HTR-8/SVneo (cell line): ENCODE measurements at places on chromosomes 2 and 18.
A peak's percentile ranks its signal among the peaks of the same experiment; 100 is the strongest.

DNA sequence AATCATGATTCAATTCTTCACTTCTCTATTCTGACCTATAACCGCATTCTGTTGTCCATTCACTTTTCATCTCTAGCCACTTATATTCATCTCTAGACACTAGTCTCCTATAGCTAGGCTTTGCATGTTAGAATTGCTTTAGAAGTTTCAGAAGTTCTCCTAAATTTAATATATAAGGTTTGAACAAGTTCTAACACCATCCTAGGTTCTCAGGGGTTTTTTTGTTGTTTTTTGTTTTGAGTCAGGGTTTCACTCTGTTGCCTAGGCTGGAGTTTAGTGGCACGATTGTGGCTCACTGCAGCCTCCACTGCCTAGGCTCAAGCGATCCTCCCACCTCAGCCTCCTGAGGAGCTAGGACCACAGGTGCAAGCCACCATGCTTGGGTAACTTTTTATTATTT is 19.9 kb downstream of the WDSUB1 start:
- no peak for DNase-seq

GRCh38 chr2:221289389-221289788 is 282.7 kb downstream of the EPHA4 start:
- no peak for DNase-seq

GRCh38 chr18:32019251-32019948 is 775 bp downstream of the RNF125 start:
- peak; percentile 2 for DNase-seq

GRCh38 chr2:149781263-149781808 is 193.8 kb upstream of the MMADHC start:
- no peak for DNase-seq

DNA sequence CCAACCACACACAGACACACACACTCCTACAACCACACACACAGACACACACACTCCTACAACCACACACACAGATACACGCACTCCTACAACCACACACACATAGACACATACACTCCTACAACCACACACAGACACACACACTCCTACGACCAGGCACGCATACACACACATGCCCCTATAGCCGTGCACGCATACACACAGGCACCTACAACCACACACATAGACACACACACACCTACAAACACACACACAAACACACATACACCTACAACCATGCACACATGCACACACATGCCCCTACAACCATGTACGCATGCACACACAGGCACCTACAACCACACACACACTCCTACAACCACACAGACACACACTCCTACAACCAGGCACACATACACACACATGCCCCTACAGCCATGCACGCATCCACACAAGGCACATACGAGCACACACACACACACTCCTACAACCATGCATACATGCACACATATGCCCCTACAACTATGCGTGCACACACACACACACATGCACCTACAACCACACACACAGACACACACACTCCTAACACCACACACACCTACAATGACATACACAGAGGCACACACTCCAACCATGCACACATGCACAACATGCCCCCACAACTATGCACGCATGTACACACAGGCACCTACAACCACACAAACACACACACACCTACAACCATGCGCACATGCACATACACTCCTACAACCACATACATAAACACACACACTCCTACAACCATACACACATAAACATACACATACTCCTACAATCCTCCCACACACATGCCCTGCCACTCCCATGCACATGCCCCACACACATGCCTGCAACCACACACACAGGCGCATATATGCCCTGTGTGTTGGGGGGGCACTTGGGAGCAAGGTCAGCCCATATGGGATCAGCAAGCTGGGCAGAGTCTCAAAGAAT is 19.1 kb upstream of the TEX51 start:
- no peak for DNase-seq

DNA sequence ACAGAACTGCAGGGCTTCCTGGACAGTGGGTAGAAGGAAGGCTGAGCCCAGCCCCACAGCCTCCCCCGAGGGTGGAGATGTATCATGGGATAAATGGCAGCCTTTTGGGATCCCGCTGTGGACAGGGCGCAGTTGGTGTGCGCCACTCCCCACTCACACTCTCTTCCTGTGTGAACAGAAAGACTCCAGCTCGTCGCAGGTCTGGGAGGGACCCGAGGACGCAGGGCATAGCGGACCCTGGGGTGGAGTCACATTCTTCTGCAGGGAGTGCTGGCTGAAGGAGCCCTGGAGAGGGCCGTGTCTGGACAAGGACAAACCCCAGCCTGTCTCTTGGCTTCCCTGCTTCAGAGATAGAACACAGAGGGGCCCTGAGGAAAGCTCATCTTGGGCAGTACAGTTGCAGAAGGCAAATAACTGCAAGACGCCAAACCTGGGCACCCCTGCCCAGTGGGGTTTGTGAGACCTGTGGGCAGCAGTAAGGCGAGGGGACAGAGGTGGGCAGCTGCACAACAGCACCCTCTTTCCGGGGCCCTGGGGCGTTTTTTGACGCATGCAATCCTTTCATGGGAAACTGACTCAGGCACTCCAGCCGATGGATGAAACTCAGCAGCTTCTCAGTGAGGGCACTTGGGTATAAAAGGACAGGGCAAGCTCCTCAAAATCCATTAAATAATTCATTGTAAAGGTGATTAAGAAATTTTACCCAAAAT is 101.9 kb downstream of the USP40 start:
- DNase-seq, result no peak

GRCh38 chr2:241140445-241140840 is 8.8 kb downstream of the PASK start:
- no peak for DNase-seq

DNA sequence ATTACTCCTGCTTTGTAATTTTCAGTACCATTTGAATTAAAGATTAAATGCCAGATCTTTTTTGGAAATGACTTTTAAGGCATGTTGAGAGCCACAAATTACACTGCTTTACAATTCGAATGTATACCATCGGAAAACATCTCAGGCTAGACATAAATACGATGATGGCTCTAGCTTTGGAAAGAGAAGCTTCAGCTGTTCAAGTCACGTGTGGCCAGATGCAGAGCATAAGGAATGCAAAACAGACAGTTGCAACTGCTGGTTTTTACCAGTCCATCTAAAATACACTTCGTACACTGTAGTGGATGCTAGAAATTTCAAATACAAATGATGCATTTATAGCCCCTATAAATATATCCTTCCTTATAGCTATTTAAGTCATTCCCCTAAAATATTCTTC is 8.0 kb downstream of the ZNF516 start:
- DNase-seq, result no peak

DNA sequence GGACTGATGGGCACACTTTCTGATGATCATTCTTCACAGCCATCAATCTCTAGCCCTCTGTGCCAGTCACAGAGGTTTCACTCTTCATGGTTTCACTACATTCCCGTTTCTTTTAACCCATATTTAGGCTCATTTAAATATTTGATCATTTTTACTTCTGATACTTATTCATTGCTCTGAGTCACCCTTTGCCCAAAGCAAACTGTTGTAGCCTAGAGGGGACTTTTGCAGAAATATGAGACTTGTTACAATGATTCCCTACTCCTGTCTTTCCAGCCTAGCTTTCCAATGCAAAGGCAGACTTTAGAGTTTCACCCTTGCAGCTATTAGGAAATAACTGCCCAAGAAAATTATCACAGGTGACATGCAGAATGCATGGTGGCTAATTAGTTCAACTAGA is 444.2 kb downstream of the PTPRM start:
- DNase-seq, result no peak

DNA sequence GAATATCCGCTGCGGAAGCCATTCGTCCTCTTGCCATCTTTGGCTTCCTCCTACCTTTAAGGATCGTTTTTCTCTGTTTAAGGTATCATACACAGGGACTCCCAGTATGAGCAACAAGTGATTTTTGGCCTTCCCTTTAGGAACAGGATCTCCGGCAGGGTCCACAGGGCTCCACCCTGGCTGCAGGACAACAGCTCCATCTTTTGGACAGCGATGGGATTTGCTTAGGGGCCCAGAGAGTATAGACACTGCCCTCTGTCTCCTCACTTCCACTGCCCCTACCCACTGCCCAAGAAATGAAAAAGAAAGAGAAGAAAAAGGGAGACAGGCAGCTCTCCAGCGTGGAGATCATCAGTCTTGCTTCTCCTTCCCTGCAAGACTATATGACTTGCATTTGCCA is 224.5 kb downstream of the UXS1 start:
- DNase-seq, result no peak

- peak; percentile 56 for DNase-seq
Measured at GRCh38 chr18:63237881-63238692, 81.5 kb downstream of the BCL2 start.

DNA sequence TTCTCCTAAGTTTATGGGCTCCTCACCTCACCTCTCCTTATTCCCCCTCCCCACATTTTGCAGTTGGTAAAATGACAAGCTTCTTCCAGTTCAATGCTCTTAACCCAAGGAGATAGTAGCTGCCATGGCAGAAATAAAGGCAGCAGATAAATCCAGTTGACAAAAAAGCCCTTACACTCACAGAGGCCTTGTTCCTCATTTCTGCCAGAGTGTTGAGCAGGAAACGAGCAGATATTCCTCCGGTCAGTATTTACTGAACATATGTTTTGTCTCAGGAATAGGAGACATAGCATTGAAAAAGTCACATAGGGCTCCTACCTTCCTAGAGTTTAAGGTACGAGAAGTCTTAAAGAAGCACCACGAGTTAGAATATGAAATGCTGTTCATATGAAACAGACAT is 493.7 kb upstream of the TNP1 start:
- DNase-seq, result no peak

- DNase-seq, result no peak
Measured at GRCh38 chr2:176317199-176317598, 48.0 kb downstream of the MTX2 start.

GRCh38 chr2:30098266-30099005 is 48.4 kb upstream of the YPEL5 start:
- no peak for DNase-seq

DNA sequence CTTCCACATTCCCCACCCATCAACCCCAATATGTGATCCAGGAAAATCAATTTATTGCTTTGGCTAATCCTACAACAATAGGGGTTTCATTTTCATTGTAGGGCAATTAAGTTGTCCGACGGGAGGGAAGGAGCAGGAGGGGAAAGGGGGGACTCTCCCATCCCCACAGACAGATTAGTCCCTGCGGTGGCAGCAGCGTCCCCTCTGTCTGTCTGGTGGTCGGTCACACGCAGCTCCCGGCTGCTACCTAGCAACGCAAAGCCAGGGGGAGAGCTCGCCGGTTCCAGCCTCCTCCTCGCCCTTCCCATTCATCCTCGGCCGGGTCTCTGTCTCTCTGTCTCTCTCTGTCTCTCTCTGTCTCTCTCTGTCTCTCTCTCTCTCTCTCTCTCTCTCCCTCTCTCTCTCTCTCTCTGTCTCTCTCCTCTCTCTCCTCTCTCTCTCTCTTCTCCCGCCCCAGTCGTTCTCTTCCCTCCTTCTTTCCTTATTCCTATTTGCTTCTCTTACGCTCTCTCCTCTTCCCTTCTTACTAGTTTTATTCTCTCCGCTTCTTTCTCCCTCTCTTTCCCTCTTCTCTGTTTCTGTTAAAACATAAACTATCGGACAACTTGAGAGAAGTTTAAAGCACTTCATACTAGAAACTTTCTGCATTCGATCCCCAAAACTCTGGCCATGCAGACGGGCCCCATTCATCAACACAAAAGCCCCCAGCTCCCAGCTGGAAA is 1.2 kb downstream of the LRP2 start:
- no peak for DNase-seq

DNA sequence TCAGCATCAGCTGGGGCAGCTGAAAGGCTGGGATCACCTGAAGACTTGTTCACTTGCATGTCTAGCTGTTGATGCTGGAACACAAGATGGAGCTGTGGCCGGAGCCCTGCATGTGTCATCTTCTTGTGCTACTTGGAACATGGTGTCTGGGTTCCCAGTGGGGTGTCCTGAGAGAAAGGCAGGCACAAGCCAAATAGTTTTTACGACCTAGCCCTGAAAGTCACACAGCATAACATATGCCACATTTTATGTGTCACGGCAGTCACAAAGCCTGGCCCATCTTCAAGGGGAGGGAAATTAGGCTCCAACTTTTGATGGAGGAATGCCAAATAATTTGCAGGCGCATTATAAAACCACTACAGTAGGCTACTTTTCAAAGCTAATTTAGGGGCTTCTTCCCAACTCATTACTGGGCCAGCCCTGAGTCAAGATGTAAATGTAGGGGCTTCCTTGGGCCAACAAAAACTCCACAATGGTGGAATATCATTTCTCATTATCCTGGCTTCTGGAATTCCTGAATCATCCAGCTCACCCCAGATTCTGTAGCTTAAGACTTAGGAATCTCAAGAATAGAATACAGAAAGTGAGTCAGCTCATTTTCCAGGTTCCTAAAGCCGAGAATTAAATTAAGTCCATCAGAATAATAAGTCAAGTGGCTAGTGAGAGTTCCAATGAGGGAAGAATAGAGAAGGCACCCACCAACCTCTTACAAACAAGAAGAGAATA is 543.0 kb downstream of the TNS1 start:
- no peak for DNase-seq

GRCh38 chr2:173290518-173290917 is 64.2 kb upstream of the CDCA7 start:
- no peak for DNase-seq

- DNase-seq, result no peak
Measured at GRCh38 chr2:23497063-23497462, 112.1 kb downstream of the KLHL29 start.

DNA sequence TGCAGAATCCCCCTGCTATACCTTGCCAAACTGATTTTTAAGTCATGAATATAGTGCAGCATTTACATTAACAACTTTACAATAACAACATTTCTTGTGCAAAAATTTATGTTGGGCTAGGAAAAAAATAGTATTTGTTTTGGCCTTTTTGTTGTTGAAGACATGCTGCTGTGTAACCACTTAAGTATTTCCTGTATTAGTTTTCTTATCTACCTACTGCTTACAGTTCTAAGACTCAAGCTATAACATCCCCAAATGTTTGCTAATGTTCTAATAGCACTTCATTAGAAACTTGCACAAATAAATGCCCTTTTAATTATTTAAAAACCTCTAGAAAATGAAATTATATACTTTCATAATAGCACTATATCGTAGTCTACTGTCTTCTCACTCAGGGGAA is 154.3 kb upstream of the DOCK10 start:
- no peak for DNase-seq

- DNase-seq, result no peak
Measured at GRCh38 chr2:205754924-205755321, 72.6 kb downstream of the NRP2 start.

GRCh38 chr2:161223139-161223732 is 63.0 kb downstream of the TANK start:
- DNase-seq, result peak; percentile 26

- DNase-seq, result no peak
Measured at GRCh38 chr2:181657379-181657778, 474 bp upstream of the CERKL start.

- no peak for DNase-seq
Measured at GRCh38 chr2:130966149-130966774, 127.0 kb downstream of the FAM168B start.

GRCh38 chr2:184554736-184555135 is 43.6 kb upstream of the ZNF804A start:
- DNase-seq, result no peak

- no peak for DNase-seq
Measured at GRCh38 chr2:133792223-133792622, 224.0 kb upstream of the NCKAP5 start.
